Activated CD4-positive, alpha-beta memory T cell treated with anti-CD3 and anti-CD28 coated beads, Interleukin-2, amount 10 ng/mL, durations not matched to agents 7 days and 5 days (primary cell): ENCODE measurements at places on chromosomes 2 and 18. TPM values are rescaled to one million over a fixed set of nuclear protein-coding genes. Genes with fewer than 3 reads are reported as not detected.

Gene CD302
- total RNA-seq = 0.50 TPM

Gene ABHD3
- total RNA-seq = 53.5 TPM

Gene RGPD5
- 20.3 TPM for total RNA-seq

Gene SLC4A5
- 3.4 TPM for total RNA-seq

Gene DNER
- total RNA-seq = not detected

Gene KIF3C
- total RNA-seq = 10.3 TPM

DNA sequence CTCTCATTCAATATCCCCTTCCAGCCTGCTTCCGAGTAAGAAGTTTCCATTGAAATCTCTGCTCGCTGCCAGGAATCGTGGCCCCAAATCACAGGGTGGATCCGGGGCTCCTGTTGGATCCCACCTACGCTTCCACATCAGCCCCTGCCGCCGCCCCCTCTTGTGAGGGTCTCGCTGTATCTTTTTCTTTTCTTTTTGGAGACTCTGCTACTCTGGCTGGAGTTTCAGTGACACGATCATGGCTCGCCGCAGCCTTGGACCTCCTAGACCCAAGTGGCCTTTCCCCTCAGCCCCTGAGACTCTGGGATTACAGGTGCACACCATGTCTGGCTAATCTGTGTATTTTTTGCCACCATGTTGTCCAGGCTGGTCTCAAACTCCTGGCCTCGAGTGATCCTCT lies 246.8 kb upstream of the PXDN start:
- peaks cover 11% of the 10 kb centered on the region for H3K27me3 ChIP-seq
- no peak overlapping the region for H3K4me3 ChIP-seq
- no peaks in the 10 kb centered on the region for H3K36me3 ChIP-seq
- no peak overlapping the region for H3K27ac ChIP-seq
- DNase-seq = no peak

DNA sequence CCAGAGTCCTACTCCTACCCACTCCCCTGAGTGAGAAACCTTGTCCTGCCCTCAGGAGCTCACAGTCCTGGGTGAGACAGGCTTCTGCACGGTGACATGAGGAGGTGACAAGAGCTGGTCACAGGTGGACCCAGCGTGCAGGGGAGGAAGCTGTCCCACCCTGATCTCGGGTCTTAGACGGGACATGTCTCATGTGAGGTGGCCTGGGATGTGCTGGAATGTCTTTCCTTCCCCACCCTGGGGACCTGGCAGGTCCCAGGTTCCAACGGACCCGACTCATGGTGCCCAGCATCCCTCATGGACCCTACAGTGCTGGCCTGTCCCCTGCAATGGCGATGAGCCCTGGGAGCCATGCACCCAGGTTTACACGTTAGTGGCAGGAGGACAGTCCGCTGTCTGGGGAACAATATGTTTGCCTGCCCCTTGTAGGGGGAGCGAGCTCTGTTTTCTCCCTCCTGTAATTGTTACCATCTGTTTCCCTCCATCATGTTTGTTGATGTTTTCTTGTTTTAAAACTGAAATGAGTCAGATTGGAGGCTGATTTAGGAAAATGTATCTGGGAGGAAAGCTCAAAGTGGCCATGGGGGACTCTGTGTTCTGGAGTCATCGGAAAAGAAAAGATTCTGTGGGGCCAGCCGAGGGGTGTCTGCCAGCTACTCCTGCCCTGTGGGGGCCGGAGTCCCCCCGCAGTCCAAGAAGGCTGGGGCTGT lies 238.1 kb downstream of the KLHL29 start:
- H3K27ac ChIP-seq = no peak overlapping the region
- H3K36me3 ChIP-seq = no peaks in the 10 kb centered on the region
- no peaks in the 10 kb centered on the region for H3K4me1 ChIP-seq
- no peak overlapping the region for H3K4me3 ChIP-seq
- H3K27me3 ChIP-seq = no peaks in the 10 kb centered on the region
- DNase-seq = no peak

- H3K4me3 ChIP-seq = no peak overlapping the region
- no peaks in the 10 kb centered on the region for H3K36me3 ChIP-seq
- no peak for DNase-seq
- H3K27ac ChIP-seq = no peak overlapping the region
- H3K4me1 ChIP-seq = no peaks in the 10 kb centered on the region
Observed at GRCh38 chr18:12253663-12254135, 462 bp upstream of the CIDEA start.

GRCh38 chr2:129763966-129764365 lies 215.5 kb upstream of the RAB6C start:
- no peaks in the 10 kb centered on the region for H3K27me3 ChIP-seq
- H3K36me3 ChIP-seq = no peaks in the 10 kb centered on the region
- H3K4me1 ChIP-seq = no peaks in the 10 kb centered on the region
- no peak overlapping the region for H3K4me3 ChIP-seq

DNA sequence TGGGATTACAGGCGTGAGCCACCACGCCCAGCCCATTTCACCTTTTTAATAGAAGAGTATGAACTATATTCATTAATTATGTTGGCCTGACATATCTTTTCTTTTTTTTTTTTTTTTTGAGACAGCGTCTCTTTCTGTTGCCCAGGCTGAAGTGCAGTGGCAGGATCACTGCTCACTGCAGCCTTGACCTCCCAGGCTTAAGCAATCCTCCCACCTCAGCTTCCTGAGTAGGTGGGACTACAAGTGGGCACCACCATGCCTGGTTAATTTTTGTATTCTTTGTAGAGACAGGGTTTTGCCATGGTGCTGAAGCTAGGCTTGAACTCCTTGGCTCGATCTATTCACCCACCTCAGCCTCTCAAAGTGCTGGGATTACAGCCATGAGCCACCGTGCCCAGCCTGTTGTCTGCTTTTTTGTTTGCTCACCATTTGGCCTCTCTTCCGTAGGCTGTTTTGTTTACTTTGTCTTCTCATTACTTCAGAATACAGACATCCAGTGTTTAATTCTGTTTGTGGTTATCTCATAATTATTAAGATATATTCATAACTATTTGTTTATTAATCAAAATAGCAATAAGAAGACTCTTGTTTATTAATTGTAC lies 16.3 kb upstream of the CDH2 start:
- H3K4me1 ChIP-seq = no peaks in the 10 kb centered on the region
- no peak for DNase-seq
- no peak overlapping the region for H3K4me3 ChIP-seq
- H3K36me3 ChIP-seq = no peaks in the 10 kb centered on the region
- H3K27me3 ChIP-seq = no peaks in the 10 kb centered on the region
